Stimulated activated CD8-positive, alpha-beta memory T cell treated with anti-CD3 and anti-CD28 coated beads, Interleukin-4, amount 100 ng/mL, for 4 hours (primary cell): ENCODE measurements at places on chromosomes 1 and 21.

- no peak for DNase-seq
Observed at GRCh38 chr1:24600551-24600950, 42.6 kb upstream of the SRRM1 start.

- no peak for DNase-seq
Observed at GRCh38 chr1:52676249-52676903, 21.8 kb downstream of the COA7 start.

DNA sequence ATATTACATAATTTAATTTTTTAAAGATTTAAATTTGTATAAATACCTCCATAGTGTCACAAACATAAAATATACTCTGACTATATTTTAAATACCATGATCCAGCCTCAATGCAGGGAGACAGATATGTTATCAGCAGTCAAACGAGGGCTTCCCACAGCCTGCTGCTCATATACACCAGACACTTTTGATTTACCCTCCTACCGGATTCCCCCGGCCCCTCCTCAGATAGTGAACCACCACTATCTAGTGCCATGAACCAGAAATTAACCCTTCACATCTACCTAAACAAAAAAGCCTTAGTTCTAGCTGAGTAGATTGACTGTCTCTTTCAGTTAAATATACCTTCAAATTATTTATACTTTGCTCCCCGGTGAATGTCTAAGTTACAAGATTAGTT lies 52.4 kb upstream of the C1orf53 start:
- DNase-seq = no peak

- DNase-seq = peak; percentile 60
Observed at GRCh38 chr1:2555634-2556276, 416 bp upstream of the TNFRSF14 start.
